ENCODE measurements at places on chromosomes 7 and 10.

GRCh38 chr10:119313024-119313423 lies 105.7 kb downstream of the GRK5 start:
- no peak for DNase-seq

DNA sequence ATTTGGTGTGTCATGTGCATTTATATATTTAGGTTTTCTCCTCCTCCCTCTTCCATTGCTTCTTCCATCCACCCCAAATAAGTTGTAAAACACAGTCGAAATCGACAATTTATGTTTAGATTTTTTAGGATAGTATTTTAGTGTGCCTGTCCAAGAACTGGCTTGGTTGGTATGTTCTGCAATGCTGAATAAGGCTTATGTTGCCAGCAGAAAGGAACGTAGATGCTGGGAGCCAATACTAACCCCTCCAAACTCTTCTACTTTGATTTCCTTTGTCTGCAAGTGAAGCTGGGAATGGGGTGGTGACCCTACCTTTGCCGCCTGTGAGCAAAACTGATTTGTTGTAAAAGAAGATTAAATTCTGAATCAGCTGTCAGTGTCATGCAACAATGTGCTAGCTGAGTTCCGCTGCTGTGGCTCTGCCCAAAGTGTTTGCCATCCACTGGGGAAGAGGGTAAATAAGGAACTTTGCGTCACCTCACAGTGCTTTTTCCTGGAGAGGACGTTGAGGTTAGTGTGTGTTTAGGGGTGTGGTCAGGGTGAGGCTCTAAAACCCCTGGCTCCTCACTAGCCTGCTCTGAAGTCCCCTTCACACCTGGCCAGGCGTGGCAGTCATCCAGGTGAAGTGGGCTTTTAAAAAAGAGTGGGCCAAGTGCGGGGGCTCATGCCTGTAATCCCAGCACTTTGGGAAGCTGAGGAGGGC lies 44.4 kb downstream of the TACC2 start:
- DNase-seq = no peak

- DNase-seq = no peak
Measured at GRCh38 chr7:116713918-116714317, 41.9 kb downstream of the MET start.

GRCh38 chr7:66502230-66503035 lies 126.2 kb upstream of the KCTD7 start:
- no peak for DNase-seq

DNA sequence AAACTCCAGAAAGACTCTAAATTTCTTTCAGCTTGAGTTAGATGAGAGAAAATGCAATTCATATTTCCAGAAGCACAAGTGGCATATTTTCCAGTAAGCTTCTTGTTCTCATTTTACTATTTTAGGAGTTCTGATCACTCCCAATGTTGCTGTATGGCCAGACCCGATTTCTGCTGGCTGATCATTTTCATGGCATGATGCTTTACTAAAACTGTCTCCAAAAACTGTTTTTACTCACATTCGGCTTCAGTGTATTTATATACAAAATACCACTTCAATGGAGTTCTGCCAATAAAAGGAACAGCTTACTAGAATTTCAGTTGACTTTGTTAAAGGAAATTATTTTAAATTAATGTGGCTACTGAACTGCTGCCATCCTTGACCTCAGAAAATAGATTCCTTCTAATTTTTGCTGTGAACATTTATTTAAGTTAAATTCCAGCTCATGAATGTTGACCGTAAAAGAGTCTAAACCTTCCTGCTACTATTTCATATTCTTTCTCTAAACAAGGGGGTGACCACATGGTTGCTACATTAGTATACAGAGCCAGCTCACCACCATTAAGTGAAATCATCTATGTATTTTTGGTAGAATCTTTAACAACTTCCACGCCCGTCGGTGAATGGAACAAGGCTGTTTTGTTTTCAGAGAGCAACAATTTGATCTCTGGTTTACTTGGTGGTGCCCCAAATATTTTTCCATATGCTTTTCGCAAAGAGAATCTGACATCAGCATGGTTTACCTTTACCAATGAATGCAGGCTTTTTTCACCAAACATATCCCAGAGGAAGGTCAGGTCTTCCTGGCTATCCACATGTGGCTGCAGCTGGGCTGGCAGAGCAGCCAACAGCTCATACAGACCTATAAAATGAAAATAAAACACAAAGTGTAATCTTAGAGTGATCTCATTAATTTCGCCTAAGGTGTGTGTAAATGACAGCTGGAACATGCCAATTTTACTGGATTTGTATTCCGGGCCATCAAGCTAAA lies 101.2 kb downstream of the MPP7 start:
- no peak for DNase-seq

DNA sequence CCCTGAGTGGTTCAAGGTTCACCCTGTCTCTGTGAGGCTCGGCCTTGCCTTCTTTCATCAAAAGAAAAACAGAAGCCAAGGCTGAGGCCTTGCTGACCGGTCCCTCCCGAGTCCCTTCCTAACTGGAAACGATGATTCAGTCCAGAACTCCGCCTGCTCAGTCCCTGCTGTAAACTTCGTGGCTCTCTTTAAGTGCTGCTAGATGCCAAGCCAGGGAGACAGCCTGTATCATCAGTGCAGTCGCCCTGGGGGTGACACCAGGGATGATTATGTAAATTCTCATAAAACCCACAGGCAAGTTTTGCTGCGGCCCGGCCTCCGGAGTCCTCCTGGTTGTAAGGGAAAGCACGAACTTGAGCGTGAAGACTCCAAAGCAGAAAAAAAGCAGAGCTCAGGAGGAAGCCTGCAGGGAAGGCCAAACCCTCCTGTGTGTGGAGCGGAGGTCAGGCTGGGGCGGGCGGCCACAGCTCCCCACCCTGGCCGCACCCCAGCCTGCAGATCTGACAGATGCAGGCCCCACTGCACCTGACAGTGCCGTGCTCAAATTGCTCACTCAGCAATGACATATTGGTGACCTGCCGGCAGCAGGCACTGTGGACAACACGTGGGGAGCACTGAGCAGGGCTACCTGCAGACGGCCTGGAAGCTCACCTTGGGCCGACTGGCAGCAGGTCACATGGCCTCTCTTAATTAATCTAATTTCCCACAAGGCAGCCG lies 123.4 kb downstream of the DYNC2I1 start:
- DNase-seq = no peak

DNA sequence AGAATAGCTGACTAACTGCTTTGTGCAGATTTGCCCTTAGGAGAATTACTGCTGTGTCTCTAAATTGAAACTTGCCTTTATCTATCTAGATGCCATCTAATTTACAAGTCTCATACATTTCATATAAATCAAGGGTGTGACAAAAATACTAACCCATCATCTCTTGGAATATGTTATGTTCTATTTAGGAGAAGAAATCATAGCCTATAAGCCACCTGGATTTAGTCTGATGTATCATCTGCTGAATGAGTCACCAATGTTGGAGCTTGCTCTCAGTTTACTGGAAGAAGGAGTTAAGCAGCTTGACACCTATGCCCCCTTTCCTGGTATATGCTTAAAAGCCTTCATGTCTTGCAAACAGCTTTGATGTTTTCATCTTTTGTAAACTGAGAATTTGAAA lies 43.5 kb downstream of the NUP205 start:
- no peak for DNase-seq

DNA sequence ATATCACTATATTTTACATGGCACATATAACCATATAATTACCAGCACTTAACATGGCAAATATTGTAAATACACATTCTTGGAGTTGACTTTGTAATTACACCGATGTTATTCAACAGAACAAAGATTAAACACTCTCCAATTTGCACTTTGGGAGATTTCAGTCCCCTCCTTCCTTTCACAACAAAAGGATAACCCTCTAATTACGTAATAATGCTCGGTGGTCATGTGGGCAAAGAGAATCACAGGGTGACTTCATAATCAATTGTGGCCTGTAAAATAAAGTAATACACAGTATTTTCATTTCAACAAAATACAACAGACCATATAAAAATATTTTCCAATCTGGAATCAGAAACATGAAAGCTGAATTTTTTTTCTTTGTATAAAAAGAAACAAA lies 73.2 kb downstream of the RHOBTB1 start:
- DNase-seq = no peak

DNA sequence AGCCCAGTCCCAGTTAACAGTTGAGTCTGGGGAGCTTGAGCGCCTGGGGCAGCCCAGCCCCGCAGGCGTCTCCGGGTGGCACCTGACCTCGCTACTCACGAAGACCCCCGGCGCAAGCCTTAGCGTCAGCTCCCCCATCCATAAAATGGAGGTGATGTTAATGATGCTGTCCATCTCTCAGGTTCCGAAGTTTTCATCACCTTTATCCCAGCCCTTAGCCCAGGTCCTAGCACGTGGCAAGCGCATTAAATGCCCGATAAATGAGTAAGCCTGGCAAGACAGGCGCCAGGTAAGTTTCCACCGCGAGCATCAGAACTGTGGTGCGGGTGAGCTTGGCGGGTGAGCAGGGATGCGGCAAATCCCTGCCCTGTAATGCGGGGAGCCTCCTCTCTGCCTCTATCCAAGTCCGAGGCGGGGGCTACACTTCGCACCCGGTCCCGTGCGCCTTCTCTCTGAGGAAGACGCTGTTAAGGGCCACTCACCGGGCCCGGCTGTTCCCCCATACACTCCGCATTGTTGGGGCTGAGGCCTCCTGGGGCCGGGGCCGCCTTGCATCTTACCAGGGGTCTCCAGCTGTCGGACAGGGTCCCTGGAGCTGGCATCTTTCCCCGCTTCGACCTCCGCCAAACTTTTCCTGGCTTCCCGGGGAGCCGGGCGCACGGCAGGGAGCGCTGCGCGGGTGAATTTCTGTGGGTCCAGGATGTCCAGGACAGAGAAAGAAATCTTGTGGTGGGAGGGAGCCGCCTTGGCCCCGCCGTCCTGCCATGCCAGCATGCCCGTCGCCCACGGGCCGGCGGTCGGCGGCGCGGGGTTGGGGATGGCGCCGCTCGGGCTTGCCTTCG lies 444 bp downstream of the NKX1-2 start:
- DNase-seq = no peak

- no peak for DNase-seq
Measured at GRCh38 chr7:150879345-150879744, 27.0 kb downstream of the AOC1 start.

- no peak for DNase-seq
Measured at GRCh38 chr10:114295393-114295792, 56.3 kb downstream of the VWA2 start.

DNA sequence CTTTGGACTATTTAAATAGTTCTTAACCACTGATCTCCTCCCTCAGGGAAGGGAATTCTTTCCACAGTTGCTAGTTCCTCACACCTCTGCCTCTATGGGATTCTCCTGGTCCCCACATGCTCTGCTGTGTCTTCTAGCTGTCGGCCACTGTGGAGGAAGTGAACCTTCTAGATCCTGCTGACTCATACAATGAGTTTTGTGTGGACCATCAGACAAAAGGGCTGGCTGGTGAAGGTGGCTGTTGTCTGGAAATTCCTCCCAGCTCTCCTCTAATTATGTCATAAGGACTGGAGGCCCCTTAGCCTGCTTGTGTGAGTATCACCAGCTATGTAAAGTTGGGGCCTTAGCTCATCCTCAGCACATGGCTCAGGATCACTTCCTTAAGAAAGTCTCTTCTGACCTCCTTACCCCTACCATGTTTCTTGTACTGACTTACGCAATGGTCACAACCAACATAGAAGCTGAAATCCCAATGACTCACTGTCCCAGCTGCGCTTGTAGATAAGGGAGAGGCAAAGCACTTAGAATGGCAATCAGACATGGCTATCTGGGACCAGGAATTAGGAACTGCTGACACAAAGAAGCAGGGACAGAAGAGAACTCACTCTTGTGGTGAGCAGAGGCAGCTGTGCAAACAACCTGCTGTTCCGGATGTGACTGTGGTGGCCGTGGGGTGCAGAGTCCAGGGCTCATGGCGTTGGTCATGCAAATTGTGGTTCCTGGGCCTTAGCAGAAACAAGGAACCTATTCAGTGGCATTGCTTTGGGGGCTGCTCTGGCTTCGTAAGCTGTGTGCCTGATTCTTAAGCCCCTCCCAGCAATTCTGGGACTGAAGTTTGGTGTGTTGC lies 2.5 kb upstream of the MACC1 start:
- DNase-seq = no peak

- DNase-seq = no peak
Measured at GRCh38 chr7:74263399-74264120, 9.4 kb upstream of the RFC2 start.

GRCh38 chr7:128443831-128444600 lies 11.7 kb upstream of the HILPDA start:
- no peak for DNase-seq

Data from ovary (tissue), 10 donors.